NCI-H526 (cell line): ENCODE measurements at places on chromosomes 11 and 22.

GRCh38 chr11:79173615-79174014, 267.2 kb downstream of the TENM4 start:
- no peak for DNase-seq

GRCh38 chr11:120231963-120232362, 8.0 kb upstream of the POU2F3 start:
- no peak for DNase-seq

- no peak for DNase-seq
Measured at GRCh38 chr22:37560608-37561211, 430 bp downstream of the CDC42EP1 start.

DNA sequence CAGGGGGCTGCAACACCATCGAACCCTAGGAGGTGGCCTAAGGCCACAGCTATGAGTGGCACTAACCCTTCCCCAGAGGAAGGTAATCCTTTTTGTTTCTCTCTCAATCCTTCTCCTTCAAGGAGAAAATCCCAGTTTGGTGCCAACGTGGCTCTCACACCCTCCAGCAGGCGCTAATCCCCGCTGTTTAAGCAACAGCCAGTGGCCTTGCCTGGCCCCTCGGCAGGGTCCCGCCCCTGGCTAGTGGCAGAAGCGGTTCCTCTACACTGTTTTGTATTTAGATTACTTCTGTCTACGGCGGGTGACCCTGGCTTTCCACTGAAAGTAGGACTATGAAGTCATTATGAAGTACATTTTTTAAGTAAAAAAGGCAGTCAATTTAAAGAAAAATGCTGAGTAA, 15.5 kb downstream of the GNAZ start:
- no peak for DNase-seq

- DNase-seq: no peak
Measured at GRCh38 chr22:46959369-46959768, 196.9 kb downstream of the TBC1D22A start.

- no peak for DNase-seq
Measured at GRCh38 chr22:44698531-44699421, 3.2 kb upstream of the PRR5 start.

- no peak for DNase-seq
Measured at GRCh38 chr22:38125038-38125610, 14.6 kb upstream of the BAIAP2L2 start.

DNA sequence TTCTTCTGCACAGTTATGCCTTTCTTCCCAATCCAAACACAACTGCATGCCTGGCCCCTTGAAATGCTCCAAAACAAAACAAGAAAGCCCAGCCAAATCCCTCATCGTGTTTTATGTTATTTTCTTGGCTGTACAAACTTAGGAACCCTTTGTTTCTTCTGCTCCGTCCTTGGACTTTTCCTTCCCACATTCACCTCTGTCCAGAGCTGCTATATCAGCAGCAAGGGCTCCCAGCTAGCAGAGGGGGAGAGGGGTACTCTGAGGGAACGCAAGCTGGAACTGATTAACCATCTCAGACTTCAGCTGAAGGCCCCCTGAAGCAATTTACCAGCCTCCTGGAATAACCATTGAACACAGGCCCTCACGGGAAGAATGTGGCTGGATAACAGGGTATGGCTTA, 214.7 kb downstream of the TENM4 start:
- no peak for DNase-seq

DNA sequence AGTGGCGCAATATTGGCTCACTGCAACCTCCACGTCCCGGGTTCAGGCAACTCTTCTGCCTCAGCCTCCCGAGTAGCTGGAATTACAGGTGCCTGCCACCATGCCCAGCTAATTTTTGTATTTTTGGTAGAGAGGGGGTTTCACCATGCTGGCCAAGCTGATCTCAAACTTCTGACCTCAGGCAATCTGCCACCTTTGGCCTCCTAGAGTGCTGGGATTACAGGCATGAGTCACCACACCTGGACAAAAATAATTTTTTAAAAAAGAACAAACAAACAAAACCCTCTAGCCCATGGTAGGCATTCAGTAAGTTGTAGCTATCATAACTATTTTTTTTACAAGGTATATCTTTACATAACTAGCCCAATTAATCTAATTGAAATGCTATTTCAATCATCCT, 73.9 kb upstream of the CAPRIN1 start:
- DNase-seq: no peak

DNA sequence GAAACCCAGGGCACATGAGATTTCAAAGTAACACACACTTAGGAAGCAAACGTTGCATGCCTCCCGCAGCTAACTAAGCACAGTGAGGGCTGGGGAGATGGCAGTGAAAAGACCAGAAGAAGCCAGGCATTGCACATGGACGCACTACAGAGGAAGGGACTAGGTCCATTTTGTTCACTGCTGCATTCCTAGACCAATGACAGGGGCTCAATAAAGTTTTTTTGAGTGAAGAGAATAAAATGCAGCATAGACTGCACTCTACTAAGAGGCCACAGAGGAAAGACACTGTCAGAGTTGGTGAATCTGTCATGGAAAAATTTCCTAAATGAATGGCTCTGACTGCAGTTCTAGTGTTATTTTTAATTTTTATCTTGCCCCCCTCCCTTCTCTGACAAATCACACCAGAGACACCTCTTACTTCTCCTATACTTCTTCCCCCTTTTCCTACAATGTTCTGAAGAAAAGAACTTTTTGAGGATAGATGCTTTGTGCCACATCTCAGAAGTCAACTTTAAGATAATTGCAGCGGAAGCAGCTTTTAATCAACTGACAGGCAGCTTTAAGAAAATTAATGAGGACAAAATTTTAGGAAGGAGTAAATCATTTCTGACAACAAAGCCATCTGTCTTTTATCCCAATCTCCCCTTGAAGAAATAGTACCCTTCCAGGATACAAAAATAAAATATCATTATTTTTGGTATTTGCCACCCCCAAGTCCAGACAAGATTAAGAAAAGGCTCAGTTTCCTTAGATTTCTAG, 34.8 kb upstream of the CHRM4 start:
- no peak for DNase-seq

GRCh38 chr11:35968386-35969088, 24.7 kb downstream of the LDLRAD3 start:
- DNase-seq: no peak

- DNase-seq: peak; percentile 39
Measured at GRCh38 chr11:118142809-118143208, 9.8 kb downstream of the SCN4B start.

DNA sequence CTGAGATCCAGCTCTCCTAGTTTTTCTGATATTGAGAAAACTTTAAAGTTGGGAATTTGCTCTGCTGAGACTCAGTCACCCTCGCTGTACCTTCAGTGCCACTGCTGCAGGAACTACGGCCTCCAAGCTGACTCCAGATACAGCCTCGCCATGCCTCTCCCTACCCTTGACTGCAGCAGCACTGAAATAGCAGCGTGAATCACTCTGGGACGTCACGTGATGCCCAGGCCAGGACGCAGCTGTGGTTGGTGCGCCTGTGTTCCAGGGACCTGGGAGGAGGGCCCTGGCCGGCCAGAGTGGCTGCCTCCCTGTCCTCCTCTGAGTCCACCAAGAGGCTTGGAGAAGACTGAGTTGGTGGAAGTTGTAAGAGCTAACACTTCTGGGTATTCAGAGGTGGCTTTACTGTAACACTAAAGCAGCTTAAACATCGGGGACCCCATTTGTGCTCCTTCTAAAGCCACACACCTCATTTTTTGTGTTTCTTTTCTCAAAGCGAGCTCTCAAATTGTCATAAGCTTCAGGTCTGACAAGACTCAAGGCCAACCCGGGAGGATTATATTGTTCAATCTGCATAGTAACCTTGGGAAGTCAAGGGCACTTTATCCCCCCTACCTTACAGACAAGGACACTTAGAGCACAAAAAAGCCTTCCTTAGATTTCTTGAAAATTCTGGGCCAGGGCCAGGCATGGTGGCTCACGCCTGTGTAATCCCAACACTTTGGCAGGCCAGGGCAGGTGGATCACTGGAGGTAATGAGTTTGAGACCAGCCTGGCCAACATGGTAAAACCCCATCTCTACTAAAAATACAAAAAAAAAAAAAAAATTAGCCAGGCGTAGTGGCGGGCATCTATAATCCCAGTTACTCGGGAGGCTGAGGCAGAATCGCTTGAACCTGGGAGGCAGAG, 4.2 kb upstream of the STIP1 start:
- DNase-seq: peak; percentile 85

GRCh38 chr11:123122341-123122740, 60.4 kb upstream of the HSPA8 start:
- no peak for DNase-seq

DNA sequence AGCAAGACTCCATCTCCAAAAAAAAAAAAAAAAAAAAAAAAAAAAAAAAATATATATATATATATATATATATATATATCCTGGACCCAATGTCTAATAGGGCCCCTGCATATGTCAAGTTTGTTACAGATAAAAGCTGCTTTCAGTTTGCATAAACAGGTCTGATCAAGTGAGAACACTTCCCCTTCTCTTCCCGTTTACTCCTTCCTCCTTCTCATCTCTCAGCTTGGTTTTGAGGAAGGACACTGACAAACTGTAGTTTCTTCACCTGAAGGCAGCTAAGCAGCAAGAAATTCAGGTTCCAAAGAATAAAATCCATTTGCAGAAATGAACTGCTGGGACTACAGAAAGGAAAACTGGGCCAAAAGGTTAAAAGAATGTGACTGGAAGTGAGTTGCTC, 11.7 kb downstream of the THOC5 start:
- no peak for DNase-seq

DNA sequence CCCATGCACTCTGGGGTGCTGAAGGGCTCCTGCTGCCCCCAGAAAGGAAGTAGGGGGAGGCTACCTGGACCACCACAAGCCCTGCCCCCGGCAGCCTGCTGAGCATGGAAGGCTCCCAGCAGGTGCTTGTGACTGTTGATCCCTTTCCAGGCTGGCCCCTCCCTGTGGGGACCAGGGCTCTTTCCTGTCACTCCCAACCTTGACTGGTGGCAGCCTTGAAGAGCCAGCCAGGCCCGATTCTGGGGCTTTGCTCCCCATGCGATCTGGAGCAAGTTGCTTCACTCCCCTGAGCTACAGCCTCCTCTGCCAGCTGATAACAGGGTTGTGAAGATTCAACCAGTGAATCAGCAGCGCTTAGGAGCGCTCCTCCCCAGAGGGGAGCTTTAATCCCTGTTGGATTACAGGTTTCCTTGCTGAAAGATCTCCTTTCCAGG, 4.6 kb upstream of the CST6 start:
- DNase-seq: no peak

GRCh38 chr11:73260127-73260457, 12.0 kb upstream of the P2RY6 start:
- DNase-seq: no peak

DNA sequence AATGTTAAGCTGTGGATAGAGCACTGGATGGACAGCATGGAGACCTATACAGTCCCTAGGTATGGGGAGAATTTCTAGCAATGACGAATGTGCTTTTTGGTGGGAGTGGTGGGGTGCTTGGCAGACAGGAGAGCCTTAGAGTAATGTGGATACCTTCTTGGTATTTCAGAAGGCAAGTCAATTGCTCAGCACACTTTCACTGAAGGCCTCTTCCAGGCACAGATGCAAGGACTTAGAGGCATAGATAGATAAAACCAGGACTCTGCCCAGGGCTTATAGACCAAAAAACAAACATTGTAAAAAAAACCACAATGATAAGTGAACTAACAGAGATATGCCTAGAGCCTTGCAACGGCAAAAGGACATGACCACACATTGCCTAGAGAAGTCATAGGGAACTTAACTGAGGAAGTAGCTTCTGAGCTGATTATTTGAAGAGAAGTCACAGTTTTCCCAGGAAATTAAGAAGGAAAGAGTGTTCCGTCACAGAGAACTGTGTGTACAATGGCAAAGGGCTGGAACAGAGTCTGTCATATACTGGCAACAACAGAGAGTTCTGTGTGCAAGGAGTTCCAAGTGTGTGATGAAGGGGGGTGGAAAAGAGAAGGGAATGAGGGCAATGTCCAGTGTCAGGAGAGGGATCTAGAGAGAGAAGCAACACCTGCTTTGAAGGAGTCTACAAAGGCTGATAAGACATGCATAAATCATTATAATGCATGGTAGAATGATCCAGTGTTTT, 65.9 kb upstream of the PICALM start:
- peak; percentile 2 for DNase-seq

GRCh38 chr11:18408558-18409291, 3.4 kb upstream of the LDHC start:
- DNase-seq: no peak

GRCh38 chr11:78298291-78298771, 109.6 kb downstream of the USP35 start:
- DNase-seq: no peak

GRCh38 chr11:33291004-33291777, 34.0 kb downstream of the HIPK3 start:
- DNase-seq: no peak

GRCh38 chr11:9210224-9210921, 54.8 kb downstream of the DENND5A start:
- no peak for DNase-seq

DNA sequence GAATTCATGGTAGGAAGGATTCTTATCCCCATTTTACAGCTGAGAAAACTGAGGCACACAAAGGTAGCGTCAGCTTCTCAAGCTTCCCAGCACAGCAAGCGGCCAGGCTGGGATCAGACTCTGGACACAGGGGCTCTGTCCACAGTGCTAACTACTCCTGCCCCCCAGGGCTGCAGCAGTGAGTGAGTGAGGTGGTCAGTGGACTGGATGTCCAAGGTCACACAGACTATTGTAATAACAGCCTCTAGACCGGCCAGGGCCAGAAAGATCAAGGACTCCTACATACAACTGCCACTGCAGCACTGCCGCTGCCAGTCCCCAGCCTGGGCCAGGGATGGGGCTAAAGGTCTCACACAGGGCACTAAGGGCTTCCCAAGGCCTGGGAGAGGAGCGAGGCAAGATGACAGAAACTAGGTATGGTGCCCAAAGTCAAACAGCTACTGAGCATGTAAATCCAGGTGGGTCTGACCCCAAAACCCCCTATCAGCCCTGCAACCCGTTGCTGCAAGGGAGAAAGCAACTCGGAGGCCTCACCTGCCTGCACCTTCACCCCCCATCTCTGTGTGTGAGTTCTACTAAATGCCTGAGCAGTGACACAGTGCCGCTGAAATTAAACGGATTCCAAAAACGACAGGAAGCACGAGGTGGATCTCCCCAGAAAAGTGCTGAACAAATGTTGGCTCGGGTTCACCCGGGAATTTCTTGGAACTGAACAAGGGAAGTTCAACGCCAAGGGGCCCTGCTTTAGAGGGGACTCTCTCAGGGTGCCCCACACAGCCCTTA, 161.8 kb upstream of the GRK3 start:
- no peak for DNase-seq

DNA sequence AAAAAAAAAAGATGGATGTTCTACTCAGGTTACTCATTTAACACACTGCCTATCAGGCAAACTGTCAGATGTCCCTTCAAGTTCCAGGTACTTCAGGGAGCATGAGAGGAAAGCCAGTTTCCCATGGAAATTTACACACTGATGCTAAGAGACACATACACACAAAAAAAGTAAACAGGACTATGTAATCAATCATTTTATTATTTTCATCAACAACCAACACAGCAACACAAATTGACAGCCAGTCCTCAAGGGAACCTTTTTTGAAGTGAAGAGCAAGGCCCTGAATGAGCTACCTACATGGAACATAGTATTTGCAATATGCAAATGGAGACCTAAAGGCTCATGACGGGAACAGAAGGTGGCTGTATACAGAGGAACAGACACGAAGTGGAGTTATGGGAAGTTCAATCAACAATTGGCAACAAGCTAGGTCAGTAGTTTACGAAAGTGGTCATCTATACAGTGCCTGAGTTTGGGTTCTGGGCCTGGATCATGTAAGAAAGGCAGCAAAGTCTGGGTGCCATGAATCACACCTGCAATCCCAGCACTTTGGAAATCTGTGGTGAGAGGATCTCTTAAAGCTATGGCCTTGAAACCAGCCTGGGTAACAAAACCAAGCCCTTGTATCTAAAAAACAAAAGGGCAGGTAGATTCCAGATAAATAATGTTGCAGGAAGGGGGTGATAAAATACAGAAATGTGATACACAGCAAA, 12.6 kb upstream of the WDR74 start:
- DNase-seq: peak; percentile 50
